ENCODE measurements at places on chromosomes 6 and 20. TPM values are rescaled to one million over a fixed set of nuclear protein-coding genes. Genes with fewer than 3 reads are reported as not detected.
A peak's percentile ranks its signal among the peaks of the same experiment; 100 is the strongest.

FOXQ1 gene
- total RNA-seq: 0.21 TPM

DLK2 gene
- total RNA-seq: not detected

HLA-DRB1 gene
- 82.5 TPM for total RNA-seq

SYTL3 gene
- 4.7 TPM for total RNA-seq

WFDC13 gene
- total RNA-seq: not detected

GNAS-AS1 gene
- not detected for total RNA-seq

LBP gene
- total RNA-seq: 18.8 TPM

CCDC167 gene
- total RNA-seq: 28.4 TPM

SLC17A3 gene
- not detected for total RNA-seq

ZNF311 gene
- not detected for total RNA-seq

DNA sequence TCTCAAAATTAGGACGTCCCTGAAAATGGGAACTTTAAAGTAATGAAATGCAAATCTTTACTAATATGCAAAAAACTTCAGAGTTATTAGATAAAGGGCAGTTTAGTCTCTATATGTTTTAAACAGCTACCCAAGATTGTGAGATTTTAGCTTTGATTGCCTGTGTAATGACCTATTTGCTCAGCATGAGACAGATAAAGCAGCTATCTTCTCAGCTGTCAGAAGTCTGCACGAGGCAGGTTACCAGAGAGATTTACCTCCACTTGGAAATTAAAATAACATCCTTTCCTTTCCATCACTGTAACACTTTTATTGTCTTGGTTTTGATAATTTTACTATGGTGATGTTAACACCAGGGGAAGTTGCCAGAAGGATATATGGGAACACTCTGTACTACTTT lies 436.6 kb upstream of the OPRM1 start:
- DNase-seq: no peak

GRCh38 chr6:84017709-84018452 lies 15.7 kb upstream of the MRAP2 start:
- DNase-seq: no peak

DNA sequence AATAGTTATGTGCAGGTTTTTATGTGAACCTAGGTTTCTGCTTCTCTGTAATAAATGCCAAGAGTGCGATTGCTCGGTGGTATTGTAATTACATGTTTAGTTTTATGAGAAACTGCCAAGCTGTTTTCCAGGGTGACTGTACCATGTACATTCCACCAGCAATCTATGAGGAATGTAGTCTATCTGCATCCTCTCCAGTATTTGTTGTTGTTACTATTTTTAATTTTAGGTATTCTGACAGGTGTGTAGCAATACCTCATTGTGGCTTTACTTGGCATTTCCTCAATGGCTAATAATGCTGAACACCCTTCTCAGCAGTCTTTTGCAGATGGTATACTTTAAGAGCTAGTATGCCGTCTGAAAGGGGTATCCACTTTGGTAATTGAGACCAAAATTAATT lies 142.1 kb downstream of the BMP2 start:
- no peak for DNase-seq

DNA sequence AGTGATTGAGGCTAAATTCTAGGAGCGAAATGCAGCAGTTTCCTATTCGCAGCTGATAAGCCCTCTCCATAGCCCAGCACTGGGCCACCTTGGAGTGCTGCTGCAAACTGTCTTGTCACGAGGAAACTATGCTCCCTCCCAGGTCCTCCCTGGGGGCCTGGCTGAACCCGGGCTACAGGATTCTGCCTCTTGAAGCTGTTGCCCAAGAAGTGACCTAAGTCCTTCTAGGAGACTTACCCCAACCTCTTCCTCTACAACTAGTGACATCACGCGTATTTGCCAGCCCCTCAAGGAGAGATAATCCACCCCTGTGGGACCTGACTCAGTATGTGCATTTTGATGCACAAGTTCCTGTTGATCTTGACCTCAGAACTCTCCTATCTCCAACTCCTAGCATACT lies 26.5 kb upstream of the ZFAND3 start:
- DNase-seq: no peak

DNA sequence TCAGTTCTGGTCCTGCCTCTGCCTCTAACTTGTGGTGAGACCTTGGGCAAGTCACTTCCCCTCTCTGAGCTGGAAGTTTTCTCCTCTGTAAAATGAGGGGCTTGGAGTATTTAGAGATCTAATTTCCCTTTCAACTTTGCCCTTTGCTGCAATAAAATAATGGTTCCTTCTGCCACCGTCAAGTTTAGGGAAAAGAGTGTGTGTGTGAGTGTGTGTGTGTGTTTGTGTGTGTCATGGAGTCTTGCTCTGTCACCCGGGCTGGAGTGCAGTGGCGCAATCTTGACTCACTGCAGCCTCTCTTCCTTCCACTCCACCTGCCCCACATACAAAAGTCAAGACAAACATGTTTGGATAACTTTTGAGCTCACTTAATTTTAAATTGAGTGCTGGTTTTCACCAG lies 39.2 kb upstream of the PIM1 start:
- peak; percentile 39 for DNase-seq

GRCh38 chr6:27332692-27333641 lies 20.9 kb upstream of the POM121L2 start:
- no peak for DNase-seq

DNA sequence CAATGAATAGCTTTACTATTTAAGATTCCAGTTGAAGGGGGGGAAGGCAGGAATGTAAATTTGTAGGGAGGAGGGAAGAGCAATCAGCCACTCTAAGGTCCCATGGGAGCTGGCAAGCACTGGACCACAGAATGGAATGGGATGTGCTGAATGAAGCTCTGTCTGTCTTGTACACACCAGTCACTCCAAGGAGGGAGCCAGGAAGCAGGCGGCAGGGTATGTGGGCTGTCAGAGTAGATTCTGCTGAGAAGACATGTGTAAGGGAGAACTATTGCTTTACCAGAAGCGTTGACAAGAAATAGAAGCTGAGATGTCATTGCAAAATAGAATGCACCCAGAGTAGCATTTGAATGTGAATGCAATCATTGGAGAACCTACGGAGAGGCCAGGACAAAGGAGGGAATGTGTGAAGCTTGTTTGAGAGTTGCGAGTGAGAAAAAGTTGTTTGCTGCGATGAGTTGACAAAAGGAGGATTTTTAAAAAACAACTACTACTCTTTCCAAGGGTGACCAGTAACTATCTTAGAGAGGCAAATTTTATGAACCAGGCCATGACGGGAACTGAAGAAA lies 25.2 kb upstream of the PDE7B start:
- no peak for DNase-seq

DNA sequence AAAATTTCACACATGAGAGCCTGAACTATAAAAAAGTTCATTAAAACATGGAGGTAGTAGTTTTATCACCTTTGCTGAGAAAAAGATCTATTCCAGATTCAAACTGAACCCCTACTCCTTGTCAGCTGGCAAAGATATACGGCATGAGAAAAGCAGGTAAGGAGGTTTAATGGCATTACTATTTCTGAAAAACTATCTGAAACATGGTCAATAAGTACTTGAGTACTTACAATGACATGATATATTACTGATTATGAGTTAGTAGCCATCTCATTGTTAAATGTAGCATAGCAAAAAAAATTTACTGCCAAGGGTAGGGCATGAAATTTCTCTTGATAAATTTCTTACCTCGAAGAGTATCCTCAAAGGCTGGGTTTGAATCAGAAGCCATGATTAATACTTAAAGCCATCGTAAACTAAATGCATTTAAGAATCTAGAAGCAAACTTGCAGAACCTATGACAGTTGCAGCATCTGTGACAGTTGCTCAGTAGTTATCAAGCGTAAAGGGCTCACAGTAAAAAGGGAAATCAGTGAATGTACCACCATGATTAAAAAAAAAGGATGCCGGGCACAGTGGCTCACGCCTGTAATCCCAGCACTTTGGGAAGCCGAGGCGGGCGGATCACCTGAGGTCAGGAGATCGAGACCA lies 8.7 kb downstream of the SLC17A5 start:
- DNase-seq: no peak

- no peak for DNase-seq
Measured at GRCh38 chr20:1934156-1934555, 38.9 kb downstream of the SIRPA start.

DNA sequence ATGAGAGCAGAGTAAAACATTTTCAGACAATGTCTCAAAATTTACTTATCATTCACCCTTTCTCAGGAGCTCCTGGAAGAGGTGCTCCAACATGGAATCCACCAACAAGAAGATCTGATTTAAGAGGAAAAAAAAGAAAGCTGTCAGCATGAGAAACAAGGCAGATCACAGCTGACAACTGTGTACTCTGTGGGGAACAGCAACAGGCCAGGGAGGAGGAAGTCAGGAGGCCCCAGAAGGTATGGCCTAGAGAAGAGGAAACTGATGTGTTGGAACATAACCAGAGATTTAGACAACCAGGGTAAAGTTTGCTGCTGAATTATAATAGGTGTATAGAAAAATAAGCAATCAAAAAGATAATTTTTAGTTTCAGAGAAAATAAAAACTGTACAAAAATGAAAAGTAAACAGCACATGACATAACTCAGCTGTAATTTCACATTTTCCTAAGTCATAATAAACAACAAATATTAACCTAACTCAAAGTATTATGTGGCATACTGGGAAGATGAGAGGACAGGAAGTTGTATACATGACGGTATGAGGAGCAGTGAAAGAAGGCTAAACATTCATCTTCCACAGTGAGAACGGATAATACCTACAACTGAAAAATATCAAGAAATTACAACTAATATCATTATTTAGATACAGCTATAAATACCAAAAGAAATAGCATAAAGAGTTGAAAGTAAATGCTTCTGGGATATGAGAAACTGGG lies 113.6 kb upstream of the EMILIN3 start:
- no peak for DNase-seq

DNA sequence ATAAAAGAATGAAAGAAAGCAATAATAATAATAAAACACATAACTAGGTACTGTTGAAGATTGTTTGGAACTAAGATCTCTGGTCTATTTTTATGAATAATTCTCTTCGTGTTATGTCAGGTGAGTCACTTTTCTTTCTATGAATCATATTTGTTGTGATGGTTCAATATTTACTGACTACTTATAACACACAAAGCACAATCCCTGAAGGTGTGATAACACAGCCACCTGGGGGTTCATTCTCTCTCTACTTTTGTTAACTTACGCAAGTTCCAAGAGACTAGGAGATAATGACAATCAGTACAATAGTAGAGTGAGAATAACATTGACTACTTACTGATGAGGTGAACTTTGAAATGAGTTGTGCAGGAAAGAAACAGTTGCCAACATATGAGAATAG lies 149.9 kb downstream of the IBTK start:
- no peak for DNase-seq

GRCh38 chr6:32432050-32432450 lies 7.6 kb upstream of the HLA-DRA start:
- no peak for DNase-seq

- no peak for DNase-seq
Measured at GRCh38 chr6:138146544-138146943, 15.2 kb upstream of the ARFGEF3 start.

GRCh38 chr20:35326021-35326739 lies 34.0 kb upstream of the FAM83C start:
- no peak for DNase-seq

GRCh38 chr6:16333580-16333979 lies 95.2 kb downstream of the GMPR start:
- no peak for DNase-seq

DNA sequence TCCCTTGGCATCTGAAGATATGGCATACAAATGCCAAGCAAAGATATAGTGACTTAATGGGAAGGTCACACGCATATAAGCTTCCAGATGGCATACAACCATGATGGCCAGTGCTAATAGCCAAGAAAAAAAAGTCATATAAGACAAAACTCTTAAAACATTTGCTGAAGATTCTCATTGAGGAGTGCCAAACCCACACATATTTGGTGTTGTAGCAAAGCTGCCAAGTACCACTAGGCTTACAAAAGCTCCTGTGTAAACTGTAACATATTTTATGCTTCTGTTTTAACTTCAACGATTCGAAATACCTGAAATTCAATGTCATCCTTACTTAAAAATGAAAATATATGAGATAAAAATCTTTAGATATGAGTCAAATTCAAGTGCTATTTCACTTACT lies 123.0 kb downstream of the HMGCLL1 start:
- no peak for DNase-seq

- peak; percentile 26 for DNase-seq
Measured at GRCh38 chr20:18001131-18001921, 32.5 kb downstream of the MGME1 start.

GRCh38 chr6:12137480-12137879 lies 125.4 kb downstream of the HIVEP1 start:
- no peak for DNase-seq

- no peak for DNase-seq
Measured at GRCh38 chr6:163491737-163492300, 77.3 kb downstream of the QKI start.

DNA sequence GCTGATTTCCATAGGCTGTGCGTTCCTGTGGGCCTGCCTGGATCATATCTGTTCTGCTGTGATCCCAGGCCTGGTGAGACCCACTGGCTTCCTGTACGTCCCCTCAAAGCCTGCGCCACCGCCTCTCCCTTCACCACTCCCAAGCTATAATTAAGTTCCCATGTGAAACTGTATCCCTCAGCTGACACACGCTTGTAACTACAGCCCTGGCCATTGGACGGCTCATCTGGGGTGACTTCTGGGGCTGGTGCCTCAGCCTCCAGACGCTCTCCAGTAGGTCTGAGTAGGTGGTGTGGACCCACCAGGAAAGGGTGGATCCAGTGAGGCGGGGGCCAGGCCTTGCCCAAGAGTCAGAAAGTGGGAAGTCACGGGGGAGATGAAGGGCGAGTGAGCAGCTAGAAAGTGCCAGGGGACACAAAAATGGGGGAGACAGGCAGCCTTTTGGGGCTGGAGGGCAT lies 21.0 kb downstream of the PPARD start:
- no peak for DNase-seq

DNA sequence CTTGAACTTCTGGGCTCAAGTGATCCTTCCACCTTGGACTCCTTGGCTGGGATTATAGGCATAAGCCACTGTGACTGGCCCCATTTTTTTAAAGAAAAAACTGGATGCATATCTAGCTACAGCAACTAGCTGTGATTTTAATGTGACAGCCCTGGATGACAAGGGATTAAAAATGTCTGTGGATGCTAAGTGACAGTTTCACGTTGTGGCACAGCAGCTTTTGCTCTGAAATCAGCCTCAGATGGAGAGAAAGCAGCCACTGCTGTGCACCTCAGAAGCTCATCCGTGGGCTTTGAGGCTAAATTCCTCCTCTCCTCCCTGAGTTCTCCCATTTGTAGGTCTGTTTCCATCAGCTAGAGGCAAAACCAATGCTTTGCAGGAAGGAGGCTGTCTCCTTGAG lies 195.3 kb downstream of the SLC35F1 start:
- no peak for DNase-seq

DNA sequence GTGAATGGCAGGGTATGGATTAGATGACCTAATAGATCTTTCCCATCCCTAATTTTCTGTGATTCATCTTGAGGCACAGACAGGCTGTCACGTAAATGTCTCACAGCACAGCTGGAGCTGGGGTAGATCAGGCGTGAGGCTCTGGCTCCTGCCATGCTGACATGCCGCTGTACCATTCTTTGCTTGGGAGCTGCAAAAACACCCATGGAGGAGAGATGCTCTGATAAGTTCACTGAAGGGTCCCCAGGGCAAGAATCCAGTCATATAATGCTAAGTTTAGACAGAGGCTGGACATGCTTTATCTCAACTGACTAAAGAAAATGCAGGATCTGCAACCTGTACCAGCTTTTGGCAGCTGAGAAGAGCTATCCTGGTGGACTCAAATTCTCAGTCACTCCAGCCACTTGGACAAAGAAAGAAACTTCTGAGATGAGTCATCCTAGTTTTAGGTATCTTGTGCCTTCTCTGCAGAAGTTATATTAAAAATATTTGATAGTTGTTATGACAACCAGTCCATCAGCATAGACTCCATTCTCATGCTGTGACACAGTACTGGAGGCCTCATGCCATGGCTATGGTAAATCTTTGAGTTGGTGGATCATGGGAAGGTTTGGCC lies 185.1 kb upstream of the RAB32 start:
- DNase-seq: no peak
